Fibroblast of mammary gland (primary cell): ENCODE measurements at places on chromosomes 1 and 21.
A peak's percentile ranks its signal among the peaks of the same experiment; 100 is the strongest.

GRCh38 chr1:228099331-228099732, 3.8 kb downstream of the C1orf35 start:
- DNase-seq: no peak

DNA sequence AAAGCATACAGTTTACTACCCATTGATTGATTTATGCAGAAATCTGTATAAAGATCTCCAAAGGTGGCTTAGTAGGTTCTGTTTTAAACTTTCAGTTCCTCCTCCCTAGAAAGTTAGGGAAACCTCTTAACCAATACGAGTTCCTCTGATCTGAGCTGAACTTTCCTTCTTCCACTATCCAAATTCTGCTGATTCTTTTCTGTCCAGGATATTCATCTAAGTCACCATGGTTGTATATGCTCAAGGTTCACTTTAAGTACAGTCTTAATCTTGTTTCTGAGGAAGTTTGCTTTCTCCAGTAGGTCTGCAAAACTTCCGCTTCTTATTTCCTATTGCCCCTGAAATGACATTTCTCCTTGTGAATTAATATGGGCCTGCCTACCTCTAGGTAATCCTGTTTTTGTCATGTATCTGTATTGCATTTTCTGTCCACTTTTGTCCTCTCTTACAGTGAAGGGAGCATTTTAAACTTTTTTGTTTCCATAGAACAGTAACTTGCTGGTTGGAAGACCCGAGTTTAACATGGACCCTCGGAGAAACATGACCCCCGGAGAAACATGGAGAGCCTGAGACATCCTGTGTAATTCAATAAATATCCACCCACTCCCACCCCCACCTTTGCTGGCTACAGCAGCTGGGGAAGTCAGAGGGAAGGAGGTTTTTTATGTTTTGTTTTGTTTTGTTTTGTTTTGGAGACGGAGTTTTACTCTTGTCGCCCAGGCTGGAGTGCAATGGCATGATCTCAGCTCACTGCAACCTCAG, 16.7 kb upstream of the TUT4 start:
- DNase-seq: no peak

GRCh38 chr1:12677565-12677964, 33.7 kb downstream of the AADACL4 start:
- DNase-seq: no peak

- DNase-seq: no peak
Measured at GRCh38 chr1:90715309-90715708, 1.8 kb downstream of the BARHL2 start.

- DNase-seq: no peak
Measured at GRCh38 chr1:197800379-197801110, 25.3 kb upstream of the DENND1B start.

DNA sequence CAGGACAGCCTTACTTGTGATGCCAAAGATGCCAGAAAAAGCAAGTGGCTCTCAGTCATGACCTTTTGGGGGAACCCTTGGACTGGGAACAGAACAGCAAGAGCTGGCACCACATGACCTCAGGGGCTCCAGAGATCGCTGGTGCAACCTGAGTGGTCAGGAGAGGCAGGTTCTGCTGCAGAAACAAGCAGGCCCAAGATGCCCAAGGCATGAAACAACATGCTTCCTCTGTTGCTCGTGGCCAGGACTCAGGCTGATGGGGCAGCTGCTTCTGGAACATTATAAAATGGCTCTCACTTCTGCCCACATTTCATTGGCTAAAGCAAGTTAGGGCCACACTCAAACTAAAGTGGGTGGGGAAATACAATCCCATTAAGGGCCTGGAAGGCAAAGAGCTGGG, 17.7 kb upstream of the CLSTN1 start:
- DNase-seq: no peak

GRCh38 chr21:33480481-33481103, 818 bp upstream of the TMEM50B start:
- DNase-seq: no peak

- DNase-seq: peak; percentile 35
Measured at GRCh38 chr1:234573711-234574299, 36.2 kb downstream of the IRF2BP2 start.

DNA sequence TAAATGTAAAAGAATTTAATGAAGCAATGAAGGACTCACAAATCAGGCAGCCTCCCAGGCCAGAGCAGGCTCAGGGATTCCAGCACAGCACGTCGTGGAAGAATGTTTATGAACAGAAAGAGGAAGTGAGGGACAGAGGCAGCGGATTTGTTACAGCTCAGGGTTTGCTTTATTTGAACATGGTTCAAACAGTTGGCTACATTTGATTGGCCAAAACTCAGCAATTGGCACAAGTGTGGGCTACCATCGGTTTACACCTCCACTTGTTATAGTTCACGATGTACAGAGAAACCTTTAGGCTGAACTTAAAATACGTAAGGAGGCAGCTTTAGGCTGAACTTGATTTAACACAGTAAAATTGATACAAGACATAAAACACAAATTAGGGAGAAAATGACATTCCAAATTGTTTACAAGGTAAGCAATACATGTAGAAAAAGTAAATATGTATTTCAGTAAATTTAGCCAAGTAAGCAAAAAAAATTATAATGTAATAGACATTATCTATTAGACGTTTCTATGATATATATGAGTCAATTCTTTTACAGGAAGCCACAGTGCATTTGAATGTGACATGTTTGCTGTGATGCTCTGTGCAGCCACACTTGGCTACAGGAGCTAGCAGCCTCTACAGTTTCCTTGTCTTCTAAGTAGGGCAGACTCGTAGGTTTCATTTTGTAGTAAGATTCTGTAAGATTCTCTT, 126.5 kb downstream of the ADSS2 start:
- DNase-seq: no peak

DNA sequence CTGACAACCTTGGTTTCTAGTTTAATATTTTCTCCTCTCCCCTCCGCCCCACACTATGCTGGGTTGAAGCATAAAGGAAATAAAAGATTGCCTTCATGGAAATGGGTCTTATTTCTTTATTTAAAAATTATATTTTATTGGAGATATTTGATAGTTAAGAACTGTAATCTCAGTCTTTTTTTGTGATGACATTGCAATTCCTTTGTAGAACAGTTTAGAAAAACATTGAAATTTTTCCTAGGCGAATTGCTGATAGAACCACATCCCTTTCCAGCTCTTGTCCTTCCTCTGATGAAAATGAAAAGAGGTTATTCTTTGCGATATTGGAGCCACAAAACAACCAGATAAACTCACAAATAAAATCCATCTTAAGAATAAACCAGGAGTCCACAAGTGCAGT, 125.6 kb upstream of the NRIP1 start:
- DNase-seq: no peak

GRCh38 chr1:6025269-6026094, 20.2 kb upstream of the KCNAB2 start:
- no peak for DNase-seq

DNA sequence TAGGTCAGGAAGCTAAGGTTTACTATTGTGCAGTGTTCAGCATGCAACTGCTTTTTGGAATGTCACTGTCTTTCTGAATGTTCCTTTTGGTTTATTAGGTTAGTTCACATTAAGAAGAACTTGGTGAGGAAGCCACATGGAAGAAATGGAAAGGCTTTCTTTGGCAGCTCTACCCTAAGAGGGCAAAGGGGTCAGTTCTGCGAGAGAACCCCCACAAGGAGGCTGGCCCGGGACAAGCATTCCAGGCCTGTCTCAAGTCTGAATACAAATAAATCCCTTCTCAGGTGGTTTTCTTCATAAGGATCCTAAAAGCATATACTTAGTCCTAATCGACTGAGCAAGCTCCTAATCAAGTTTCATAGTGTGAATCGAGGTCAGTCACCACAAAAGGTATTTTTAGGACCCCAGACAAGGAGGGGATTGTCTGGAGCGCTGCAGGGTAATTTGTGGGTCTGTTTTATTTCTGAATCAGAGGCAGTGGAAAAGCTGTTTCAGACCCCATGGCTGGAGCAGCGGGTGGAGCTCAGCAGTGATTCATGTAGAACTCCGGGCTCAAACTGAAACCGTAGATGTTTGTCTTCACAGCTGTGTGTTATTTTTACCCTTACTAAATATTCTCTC, 63.3 kb downstream of the ERG start:
- peak; percentile 10 for DNase-seq

DNA sequence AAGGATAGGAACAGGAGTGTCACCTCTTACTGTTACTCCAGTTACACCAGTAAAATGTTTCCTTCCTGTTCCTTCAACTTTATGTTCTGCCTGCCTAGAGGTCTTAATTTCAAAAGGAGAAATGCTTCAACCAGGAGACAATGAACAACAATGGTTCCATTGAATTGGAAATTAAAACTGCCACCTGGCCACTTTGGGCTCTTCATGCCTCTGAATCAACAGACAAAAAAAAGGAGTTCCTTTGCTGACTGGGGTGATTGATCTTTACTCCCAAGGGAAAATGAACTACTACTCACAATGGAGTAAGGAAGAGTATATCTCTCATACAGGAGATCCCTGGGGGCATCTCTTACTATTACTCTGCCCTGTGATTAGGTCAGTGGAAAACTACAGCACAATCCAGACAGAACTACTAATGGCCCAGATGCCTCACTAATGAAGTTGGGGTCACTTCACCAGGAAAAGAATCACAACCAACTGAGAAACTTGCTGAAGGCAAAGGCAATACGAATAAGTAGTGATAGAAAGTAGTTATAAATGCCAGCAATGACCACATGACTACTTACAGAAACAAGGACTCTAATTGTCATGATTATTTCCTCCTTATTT, 76.6 kb upstream of the PRDX6 start:
- peak; percentile 24 for DNase-seq

GRCh38 chr1:202160377-202160940, at the start of gene PTPN7:
Gene PTPN7, minus strand, starts transcription at chr1:202160602. Its CDS starts 1,200 bp downstream, at chr1:202159402.
- DNase-seq: no peak

- DNase-seq: no peak
Measured at GRCh38 chr1:12208271-12208670, 21.6 kb upstream of the VPS13D start.

DNA sequence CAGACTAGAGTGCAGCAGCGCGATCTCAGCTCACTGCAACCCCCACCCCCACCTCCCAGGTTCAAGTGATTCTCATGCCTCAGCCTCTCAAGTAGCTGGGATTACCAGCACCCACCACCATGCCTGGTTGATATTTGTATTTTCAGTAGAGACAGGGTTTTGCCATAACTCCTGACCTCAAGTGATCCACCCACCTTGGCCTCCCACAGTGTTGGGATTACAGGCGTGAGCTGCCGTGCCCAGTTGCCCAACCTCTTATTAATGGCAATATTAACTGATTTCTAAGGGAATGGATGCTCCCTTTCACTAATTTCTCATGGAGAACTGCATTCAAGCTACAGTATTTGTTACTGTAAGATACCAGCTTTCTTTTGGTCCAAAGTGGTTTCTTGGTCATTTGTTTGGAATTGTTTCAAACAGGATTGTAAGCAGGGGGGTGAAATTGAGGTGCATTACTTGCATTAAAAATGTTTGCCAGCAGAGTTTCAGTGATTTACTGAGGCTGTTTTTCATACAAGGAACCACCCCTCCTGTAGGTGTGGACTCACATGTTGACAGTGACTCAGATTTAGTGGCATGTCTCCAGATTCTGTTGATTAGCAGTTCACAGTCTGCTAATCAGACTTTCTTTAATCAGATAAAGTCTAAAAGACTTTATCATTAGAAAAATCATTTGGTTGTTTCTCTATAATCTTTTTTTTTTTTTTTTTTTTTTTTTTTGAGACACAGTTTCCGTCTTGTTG, 3.9 kb upstream of the TGFBR3 start:
- peak; percentile 79 for DNase-seq

DNA sequence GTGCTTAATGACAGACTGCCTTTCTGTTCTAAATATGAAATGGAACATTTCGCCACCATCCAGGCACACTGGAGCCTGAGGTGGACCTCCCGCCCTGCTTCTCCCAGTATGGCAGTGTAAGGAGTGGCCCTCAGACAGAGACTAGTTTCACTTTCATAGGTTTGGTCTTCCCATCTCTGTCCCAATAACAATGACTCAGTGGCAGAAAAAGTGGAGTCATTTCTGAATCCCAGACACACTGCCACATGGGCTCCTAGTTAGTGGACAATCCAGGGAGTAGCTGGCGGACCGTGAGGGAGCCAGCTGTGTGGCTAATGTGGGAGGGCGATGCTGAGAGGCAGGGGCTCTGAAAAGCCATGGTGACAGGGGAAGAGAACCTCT, 95.6 kb upstream of the TSPAN2 start:
- peak; percentile 87 for DNase-seq

DNA sequence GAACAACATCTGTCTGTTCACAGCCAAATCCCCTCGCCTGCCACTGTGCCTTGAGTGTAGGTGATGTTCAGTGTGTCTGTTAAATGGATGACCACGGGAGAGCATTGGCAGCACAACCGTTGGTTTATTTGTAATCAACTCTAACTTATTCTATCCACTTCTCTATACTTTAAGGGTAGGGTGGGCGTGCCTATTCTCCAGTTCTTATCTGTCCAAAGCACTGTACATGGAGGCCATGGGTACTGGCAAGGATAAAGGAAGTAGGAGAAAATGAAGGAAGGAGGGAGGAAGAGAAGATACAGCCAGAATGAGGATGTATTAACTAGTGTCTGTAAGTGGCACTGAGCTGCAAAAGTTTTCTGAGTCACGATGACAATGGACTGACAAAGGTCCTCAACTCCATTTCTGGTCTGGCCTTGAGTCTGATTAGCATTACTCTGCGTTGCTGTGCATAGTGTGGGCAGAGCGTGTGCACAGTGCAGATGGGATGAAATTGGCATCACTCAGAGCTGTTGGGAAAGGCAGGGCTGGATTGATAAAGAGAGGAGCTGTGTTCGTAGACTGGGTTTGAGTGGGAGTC, 7.1 kb downstream of the RHOU start:
- no peak for DNase-seq
